Neural progenitor cell (in vitro differentiated cells): ENCODE measurements at places on chromosomes 11 and 22. TPM values are rescaled to one million over a fixed set of nuclear protein-coding genes. Genes with fewer than 3 reads are reported as not detected.

- DNase-seq, result no peak
Measured at GRCh38 chr11:128465946-128466705, 121.2 kb downstream of the ETS1 start.

GRCh38 chr11:15730263-15730994 is 615.7 kb downstream of the INSC start:
- no peak for DNase-seq

VWCE gene
- 5.1 and 7.0 TPM in 2 replicates for total RNA-seq

DNA sequence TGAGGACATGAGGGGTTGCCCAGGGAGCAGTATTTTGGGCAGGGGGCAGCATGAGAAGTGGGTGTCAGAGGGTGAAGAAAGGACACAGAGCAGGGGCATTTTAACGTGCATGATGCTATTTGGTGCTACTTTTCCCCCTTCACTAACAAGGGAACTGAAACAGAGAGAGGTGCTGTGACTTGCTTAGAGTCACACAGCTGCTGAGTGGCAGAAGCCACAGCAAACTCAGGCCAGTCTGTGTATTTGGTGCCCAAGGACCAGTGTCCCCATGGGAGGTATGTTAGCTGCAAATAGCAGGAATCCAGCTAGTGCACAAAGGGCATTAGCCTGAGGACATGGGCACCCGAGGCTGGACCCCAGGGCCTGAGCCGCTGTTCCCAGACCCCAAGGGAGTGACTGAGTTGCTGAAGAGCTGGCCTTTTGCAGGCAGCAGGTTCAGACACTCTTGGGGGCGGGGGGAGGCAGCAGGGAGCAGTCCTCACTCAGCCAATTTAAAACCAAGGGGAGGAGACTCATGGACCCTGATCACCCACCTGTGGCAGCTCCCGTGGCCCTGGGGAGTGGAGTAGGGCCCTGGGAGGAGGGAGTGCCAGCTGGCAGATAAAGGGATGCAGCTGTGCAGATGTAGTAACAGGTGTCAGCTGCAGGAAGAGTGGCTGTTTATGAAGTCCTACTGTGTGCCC is 14.6 kb downstream of the PARVG start:
- no peak for DNase-seq

MEI1 gene
- total RNA-seq, result 0.25 TPM in 1 of 2 replicates, not detected in the other

- DNase-seq, result no peak
Measured at GRCh38 chr11:14626650-14627049, 17.0 kb upstream of the PDE3B start.

APOBEC3A gene
- not detected in 2 replicates for total RNA-seq

RIMBP3C gene
- 0.81 and 1.2 TPM in 2 replicates for total RNA-seq

RHOD gene
- 6.6 and 10.0 TPM in 2 replicates for total RNA-seq

APOBEC3B gene
- not detected in 2 replicates for total RNA-seq

FXYD2 gene
- 1.7 and 1.9 TPM in 2 replicates for total RNA-seq

OR10D3 gene
- total RNA-seq, result not detected in 2 replicates

DNA sequence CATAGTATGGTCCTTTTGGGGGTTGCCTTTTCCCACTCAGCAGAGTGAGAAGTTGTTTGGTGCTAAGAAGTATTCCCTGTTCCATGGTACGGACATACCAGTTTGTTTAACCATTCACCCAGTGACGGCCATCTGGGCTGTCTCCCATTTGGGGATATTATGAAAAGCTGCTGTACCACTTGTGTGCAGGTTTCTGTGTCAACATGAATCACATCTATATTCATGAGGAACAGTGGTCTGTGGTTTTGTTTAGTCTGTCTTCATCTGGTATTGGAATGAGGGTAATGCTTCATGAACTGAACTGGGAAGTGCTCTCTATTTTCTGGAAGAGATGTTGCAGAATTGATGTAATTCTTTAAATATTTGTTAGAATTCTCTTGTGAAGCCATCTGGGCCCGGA is 89.5 kb downstream of the TRMU start:
- no peak for DNase-seq
